Cerebellar cortex (tissue), 1 donor: ENCODE measurements at places on chromosomes 1 and 21.

- no peak for DNase-seq
These were observed 1.1 kb downstream of the ADGRL2 start for GRCh38 chr1:81801651-81802456.

DNA sequence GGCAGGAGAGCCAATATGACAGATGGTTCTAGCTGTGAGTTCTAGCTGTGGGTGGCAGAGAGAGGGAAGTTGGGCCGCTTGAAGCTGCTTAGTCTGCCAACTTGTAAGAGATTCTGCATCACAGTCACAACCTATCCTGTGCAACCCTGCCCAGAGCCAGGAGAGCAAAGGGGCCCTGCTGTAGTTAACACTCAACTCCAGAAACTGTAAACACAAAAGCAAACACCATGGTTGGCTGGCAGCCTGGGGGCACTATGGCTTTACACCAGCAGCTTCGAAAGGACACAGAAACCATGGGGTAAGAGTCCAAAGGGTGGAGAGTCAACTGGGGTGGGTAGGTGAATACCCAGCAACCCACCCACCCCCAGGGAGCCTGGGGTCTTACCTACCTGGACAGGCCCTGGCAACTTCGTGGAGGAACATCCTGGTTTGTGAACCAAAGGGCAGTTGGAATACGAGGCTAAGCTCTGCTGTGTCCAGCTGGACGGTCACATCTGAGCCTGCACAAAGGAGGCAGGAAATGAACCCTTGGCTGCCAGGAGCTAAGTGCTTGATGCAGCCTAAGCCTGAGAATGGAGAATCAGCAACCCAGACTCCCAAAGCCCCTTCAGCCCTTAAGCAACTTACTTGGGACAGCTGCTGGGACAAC lies 6.4 kb downstream of the INPP5B start:
- peak; percentile 98 for DNase-seq

GRCh38 chr1:6743189-6744101 lies 41.8 kb upstream of the CAMTA1 start:
- no peak for DNase-seq

- no peak for DNase-seq
These were observed 9.8 kb downstream of the RSBN1 start for GRCh38 chr1:113802367-113803007.

DNA sequence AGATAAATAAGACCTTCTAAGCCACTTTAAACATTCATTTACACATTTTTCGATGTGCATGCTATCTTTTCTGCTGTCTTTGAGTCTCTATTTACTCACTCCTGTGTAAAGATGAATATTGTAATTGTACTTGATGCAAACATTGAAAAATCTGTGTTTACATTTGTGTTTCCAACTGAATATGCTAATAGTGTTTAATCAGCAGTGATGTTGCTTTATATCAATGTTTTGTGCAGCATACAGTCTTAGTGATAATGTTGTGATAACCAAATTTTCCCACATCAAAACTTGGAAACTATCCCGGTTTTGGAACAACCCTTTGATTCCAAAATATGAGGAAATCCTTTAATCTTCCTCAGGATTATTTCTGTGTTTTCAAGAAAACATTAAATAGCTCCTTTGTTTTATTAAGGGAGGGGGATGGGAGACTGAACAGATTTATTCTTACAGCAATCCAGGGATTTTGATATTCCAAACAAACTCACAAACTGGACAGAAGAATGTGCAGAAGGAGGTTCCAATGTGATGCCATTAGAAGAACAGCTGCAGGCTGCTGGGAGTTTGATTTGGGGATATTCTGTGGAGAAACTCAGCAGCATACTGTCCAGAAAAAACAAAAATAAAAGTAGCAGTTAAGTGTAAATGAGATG lies 248.0 kb downstream of the S1PR1 start:
- no peak for DNase-seq

DNA sequence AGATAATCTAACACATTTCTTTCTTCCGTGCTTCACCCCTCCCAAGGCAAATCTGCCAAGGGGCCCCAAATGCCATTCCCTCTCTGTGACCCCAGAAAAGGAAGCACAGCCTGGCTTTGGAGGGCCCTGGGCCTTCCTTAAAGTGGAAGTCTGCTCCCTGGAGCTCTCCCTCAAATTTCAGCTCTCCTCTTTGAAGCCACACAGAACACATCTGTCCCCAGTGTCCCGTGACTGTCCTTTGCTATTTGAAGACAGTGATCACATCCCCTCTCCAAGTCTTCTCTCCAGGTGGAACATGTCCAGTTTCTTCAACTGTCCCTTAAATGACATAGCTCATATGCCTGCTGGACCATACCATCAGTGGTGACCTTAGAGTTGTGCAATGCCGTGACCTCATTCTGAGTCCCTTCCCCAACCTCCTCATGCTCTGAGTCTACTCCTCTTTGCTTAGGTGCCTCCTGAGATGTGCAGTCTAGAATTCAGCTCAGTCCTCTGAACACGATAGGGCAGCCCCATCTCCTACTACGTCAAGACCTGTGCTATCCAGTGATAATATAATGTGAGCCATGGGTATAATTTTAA lies 18.4 kb upstream of the FOXO6 start:
- no peak for DNase-seq

GRCh38 chr21:35909456-35910223 lies 150.7 kb downstream of the SETD4 start:
- no peak for DNase-seq

DNA sequence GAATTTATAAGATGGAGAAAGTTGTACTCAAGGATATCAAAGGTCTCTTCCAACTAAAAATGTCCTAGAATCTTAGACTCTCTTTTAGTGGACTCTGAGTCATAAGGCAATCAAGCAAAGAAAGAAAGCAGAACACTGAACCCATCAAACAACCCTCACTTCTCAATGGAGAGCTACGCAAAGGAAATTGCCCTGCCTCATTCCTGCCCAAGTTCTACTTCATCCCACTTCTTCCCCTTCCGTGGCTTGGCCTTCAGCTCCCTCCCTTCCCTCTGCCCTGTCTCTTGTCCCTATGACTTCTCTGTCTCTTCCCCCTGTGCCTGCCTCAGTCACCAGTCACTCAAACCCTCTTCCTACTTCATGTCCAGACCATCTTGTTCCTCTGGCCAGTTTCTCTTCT lies 58.5 kb downstream of the RIMS3 start:
- DNase-seq = no peak

- DNase-seq = no peak
These were observed 14.1 kb upstream of the VWA5B1 start for GRCh38 chr1:20276485-20277159.

GRCh38 chr1:16324456-16324890 lies 27.8 kb downstream of the FBXO42 start:
- peak; percentile 43 for DNase-seq

- no peak for DNase-seq
These were observed 15.8 kb downstream of the SNX7 start for GRCh38 chr1:98677288-98677687.

DNA sequence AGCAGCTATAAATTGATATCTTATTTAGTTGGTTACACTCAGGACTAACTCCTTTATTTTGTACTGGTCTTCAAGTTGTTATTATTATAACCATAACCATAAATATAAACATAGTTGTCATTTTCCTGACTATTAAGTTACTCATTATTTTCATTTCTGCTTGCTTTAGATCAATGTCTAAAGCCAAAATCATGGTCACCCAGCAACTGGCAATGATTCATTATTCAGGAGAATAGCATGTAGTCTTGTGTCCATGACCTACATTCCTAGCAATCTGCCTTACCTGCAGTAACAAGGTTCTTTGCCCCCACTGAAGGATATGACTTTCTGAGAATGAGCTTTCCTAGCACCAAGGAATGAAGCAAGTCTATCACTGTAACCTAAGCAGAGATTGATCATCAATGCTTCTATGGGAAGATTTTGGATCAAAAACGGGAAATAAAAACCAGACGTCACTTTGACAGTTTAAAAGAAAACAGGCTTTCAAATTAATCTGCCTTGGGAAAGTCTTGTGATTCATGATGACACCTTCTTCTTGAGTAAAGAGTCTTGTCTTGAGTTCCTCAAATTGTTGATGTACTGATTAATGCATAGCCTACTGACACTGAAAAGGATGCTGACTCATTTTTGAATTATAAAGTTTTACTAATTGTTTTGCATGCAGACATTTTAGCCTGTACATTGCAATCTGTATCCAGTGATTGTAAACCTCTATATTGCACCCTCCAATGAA lies 203.3 kb upstream of the IVNS1ABP start:
- DNase-seq = no peak

- DNase-seq = no peak
These were observed 54.0 kb upstream of the ACTL8 start for GRCh38 chr1:17700945-17701810.

GRCh38 chr1:20389571-20389970 lies 96.4 kb downstream of the CAMK2N1 start:
- no peak for DNase-seq

DNA sequence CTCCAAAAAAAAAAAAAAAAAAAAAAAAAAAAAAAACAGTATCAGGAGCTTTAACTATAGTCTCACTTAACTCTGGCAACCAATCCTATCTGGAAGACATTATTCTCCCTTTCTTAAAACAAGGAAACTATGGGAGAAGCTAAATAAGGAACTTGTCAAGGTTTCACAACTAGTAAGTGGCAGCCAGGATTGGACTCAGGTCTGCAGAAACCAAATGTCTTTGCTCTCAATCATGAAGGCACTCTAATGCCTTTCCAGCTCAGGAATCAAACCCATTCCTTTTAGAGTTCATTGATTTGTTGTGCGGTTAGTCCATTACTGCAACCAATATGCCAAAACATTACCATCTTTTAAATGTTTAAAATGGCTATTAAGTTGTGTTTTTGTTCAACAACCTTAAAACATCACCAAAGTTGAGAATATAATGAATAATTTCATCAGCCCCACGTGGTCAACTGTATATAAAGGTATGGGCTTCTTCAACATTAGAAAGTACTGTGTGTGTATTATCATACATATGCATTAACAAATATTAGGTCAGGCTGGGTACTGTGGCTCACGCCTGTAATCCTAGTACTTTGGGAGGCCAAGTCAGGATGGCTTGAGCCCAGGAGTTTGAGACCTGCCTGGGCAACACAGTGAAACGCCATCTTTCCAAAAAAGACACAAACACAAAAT lies 1.5 kb downstream of the EPRS1 start:
- DNase-seq = peak; percentile 5

DNA sequence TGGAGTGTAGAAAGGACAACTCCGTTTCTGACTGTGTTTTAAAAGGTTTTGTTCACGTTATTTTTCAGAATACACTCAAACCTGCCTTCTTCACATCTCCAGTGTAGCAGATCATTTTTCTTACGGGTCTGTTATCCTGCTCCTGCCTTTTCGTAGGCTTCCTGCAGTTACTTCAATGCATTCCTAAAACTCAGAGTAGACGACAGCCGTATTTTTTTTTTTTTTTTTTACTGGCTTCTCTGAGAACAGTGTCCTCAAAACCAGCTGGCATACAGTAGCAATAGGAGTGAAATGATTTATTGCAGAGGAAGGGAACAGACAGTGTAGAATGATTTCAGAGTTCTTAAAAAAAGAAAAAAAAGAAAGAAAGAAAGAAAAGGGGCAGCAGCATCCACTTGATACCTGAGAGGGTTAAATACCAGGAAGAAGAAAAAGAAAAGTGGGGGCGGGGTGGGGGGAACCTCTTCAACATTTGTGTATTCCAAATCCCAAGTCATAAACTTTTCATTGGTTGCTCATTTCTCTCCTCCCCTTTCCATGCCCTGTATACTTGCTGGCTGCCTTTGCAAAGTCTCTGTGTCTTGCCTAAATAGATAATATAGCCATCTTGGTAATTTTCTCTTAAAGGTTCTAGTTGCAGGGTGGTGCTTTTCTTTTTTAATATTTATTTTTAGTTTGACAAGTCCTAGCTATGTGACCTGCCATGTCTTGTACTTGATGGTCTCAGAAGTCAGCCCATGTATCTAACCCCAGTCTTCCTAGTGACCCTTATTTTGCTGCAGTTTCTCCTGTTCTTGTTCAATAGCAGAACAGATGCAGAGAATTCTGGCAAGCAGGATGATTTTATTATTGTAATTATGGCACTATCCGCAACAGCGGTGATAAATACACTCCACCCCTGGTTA lies 2.8 kb downstream of the TGFB2 start:
- DNase-seq = no peak

- no peak for DNase-seq
These were observed 116.5 kb downstream of the SMYD2 start for GRCh38 chr1:214397497-214397896.

DNA sequence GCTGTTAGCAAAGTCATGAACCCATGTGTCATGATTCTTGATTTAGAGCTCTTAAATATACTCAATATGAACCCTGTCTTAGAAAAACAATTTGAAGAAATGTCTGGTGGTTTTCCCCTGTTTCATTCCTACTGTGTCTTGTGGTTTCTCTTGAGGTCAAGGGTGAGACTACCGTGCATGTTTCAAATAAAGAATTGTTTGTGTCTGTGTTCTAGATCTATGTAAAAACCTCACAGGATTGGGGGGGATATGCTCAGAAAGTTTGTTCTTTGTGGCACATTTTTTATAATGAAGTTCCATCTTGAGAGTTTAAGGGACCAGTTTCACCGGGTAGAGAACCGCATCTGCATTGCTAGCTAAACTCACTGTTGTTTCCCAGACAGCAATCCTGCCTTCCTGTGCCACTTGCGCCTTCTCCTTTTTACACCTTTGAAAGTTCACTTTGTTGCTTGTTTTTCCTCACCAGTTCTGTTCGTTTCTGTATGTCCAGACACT lies 30.9 kb upstream of the CACYBP start:
- no peak for DNase-seq

DNA sequence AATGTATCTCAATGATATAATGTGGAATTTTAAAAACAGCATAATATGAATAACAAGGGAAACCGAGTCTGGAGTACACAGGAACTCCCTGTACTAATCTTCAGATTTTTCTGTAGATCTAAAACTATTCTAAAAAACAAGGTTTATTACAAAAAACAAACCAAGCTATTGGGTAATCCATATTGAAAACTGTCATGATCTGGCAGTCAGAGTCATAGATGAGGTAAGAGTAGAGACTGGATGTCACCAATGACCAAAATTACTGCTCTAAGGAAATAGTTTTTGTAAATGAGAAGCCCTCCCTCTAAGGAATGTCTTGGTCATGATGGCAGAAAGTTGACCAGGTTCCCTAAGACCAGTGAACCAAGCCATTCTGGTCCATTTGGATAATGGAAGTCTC lies 2.4 kb upstream of the SPOCD1 start:
- DNase-seq = no peak

DNA sequence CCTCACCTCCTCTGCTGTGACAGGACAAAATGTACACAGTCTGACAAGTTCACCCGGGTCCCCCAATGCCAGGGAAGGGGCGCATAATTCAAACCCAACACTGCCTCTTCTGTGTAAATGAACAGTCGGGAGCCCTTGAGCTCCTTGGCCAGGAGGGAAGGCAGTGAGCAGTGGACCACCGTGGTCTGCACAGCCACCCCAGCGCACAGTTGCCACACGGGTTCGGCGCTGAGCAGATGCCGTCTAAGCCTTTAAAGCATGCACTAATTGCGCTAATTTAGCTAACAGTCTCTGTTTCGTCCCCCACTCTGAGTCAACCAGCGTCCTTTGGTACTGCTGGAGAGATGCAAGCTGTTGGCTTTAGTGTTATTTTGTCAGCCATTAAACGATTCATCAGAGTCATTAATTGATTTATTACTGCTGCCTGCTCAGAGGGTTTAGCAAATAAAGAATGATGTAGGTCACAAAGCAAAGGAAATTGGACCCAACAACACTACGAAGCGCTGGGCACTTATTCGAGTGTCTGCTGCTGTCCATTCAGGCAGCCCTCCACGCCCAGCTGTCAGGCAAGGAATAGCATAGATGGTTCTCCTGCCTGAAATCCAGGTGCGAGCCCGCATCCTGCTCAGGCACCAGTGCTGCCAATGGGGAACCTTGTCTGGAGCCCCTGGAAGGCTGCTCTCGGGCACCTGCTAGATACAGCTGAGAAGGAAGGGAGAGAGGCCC lies 91.5 kb downstream of the MRPL37 start:
- DNase-seq = no peak

GRCh38 chr1:88867743-88868521 lies 23.4 kb downstream of the GTF2B start:
- no peak for DNase-seq
